CD4-positive, alpha-beta T cell treated with Interleukin-6 for 4 hours (primary cell): ENCODE measurements at places on chromosomes 3 and 15.

DNA sequence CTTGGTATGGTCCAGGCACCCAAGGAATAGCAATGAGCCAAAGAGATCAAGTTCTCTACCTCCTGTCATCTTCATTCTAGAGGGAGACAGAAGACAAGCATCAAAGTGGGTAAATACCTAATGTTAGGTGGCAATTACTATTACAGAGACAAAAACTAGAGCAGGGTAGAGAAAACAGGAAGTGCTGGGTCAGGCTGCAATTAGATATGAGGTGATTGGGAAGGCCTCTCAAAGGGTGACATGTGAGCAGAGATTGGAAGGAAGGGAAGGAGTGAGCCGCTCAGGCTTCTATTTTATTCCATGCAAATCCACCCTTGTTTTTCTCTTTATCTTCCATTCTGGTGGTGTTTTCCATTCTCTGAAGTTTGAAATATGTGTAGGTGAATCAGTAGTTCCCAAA is 37.4 kb downstream of the EBLN2 start:
- DNase-seq = no peak

DNA sequence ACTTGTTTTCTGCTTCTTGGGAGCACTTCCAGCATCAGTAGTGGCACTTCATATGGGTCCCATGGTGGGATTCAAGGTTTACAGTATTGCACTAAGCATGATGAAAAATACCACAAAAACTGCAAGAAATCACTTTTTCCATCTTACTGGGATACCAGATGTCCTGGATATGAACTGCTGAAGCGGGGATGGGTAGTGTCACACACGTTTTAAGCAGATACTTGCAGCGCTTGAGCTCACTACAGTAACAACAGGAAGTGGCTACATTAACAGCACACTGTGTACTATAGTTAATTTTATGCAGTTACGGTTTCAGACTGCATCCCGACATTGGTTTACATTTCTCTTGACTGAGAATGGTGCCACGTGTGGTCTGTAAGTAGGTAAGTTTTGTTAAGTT is 3.5 kb upstream of the ISG20 start:
- DNase-seq = peak; percentile 61

GRCh38 chr3:174986685-174987084 is 127.6 kb downstream of the NAALADL2 start:
- no peak for DNase-seq

DNA sequence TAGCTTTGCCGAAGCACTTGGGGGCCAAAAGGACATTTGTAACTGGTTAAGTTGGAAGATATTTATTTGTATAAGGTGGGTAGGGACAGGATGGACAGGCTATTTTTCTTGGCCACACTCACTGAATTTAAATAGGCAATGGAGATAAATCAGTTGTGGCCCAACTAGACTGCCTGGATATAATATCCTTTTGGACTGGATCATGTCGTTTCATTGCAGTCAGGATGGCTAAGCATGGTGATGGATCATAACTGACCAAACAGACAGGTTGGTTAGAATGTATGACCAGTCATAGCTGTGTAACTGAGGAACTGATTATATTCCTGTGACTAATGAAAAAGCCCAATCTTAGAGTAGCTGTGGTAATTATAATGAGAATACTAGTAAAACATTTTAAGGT is 284.0 kb downstream of the LPP start:
- no peak for DNase-seq

DNA sequence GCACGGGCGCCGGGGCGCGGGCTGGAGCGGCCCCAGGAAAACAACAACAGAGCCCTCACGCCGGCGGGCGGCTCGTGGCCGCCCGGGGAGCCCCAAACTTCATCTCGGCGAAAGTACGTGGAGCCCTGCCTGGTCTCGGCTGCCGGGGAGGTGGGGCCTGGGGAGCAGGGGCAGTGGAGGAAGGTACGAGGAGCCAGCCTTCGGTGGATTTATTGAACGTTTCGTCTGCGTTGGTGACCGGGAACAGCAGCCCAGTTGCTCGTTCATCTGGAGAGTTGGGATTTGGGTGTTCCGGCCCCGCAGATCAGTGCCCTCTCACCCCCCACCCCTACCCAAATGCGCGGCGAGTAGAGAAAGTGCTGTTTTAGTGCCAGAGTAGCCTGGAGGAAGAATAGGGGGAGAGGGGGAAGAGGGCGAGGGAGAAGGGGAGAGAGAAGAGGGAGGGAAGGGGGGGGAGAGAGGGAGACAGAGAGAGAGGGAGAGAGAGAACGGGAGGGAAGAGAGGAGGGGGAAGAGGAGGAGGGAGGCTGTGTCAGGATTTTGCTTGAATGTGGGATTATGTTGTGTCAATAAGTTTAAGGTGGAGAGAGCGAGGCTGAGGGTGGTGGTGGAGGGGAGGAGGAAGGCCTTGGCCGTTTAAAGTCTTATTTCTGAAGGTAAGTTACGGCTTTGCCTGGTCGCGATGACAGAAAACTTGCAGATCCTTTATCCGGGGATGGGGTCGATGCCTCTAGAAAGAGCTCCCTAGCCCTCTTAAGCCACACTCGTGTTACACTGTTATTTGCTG is 970 bp downstream of the BBX start:
- peak; percentile 59 for DNase-seq

- no peak for DNase-seq
These were observed 52.3 kb downstream of the PGPEP1L start for GRCh38 chr15:98955331-98955730.

DNA sequence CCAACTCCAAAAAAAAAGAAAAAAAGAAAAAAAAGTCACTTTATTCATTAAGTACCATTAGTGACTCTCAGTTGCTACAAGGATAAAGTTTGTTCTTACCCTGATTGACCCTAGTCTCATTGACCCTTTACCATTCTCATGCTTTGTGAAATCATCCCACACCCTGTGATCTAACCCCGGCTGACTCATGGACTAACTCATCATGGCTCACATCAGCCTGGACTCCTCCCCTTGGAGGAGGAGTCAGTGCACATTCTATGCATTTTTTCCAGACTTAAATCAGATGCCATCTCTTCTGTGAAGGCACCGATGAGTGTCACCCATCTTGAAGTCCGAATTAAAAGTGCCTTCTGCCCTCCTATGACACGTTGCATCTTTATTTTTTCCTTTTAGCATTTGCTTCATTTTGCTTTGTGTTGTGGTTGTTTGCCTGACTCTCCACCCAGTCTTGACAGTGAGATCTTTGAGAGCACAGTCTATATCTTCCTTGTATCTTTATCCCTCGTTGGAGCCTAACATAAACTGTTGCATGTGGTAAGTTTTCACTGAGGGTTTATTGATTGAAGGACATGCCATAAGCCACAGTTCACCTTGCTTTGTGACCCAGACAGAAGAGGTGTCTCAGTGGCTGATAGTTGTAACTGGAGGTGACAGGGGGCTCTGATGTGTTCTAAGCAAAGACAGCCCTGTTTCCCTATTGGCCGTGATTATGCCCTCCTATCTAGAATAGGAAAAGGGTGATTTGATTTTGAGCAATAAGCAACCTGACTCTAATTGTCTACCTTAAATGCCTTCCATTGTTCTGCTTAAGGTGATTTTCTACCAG is 72.1 kb downstream of the IL1RAP start:
- peak; percentile 24 for DNase-seq

GRCh38 chr15:38809621-38810020 is 245.0 kb upstream of the RASGRP1 start:
- DNase-seq = no peak

- DNase-seq = peak; percentile 89
These were observed 1.4 kb upstream of the PARP14 start for GRCh38 chr3:122679085-122679881.

GRCh38 chr3:61686228-61686648 is 124.9 kb downstream of the PTPRG start:
- DNase-seq = no peak

- no peak for DNase-seq
These were observed 7.1 kb downstream of the P4HTM start for GRCh38 chr3:48997102-48997635.

- no peak for DNase-seq
These were observed 380.3 kb downstream of the MAGI1 start for GRCh38 chr3:65658401-65658800.

GRCh38 chr3:197567904-197568681 is 12.3 kb upstream of the BDH1 start:
- no peak for DNase-seq

GRCh38 chr15:90579213-90579612 is 49.5 kb downstream of the CRTC3 start:
- no peak for DNase-seq

- DNase-seq = no peak
These were observed 228.0 kb upstream of the GPR149 start for GRCh38 chr3:154658000-154658399.

DNA sequence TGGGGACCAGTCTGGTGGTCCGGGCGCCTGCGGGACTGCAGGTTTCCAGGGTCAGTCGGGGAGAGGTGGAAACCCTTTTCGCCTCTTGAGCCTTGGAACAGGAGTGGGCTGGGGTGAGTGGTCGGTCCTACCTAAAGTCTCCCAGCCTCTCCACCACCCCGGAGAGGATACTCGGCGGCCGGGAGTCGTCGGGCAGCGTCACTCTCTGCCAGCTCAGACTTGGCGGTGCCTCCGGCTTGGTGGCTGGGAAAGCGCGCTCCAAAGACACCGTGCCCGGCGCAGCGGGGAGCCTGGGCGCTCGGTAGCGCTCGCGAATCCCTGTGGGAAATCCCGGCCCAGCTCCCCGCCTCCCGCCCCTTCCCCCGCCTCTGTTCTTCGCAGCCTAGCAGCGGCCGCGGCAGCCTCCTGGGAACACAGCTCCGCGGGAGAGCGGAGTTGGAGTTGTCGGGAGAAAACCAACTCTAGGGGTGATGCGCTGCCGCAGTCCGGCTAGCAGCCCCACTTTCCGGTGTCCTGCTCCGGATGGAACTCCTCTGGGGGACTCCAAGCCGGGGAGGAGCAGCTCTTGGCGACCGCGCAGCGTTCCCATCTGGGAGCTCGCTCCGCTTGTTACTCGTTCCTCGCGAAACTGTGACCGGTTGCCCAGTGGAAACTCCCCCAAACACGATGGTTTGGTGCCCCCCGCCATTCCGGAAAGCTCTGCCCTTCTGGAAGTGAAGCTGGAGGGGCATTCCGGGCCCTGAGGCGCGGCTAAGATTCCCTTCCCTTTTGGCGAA is 1.4 kb downstream of the EPHB1 start:
- DNase-seq = no peak

GRCh38 chr3:196194542-196194915 is 16.7 kb downstream of the ZDHHC19 start:
- DNase-seq = no peak

DNA sequence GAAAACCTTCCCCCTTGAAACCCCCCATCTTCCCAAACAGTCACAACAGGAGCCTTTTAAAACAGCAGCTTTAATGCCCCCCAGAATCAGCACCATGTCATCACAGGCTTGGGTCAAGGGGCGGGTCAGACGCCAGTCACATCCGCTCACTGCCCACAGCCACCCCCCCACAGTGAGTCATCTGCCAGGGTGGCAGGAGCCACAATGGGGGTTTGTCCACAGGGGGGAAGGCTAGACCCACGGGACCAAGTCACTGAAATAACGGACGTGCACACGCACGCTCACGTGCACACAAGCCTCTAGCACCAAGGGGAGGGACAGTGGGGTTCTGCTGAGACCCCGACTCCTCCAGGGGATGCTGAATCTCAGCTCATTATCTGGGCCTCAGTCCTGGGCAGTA is 441 bp upstream of the UCN2 start:
- peak; percentile 14 for DNase-seq

- DNase-seq = peak; percentile 47
These were observed 21.8 kb downstream of the IGDCC4 start for GRCh38 chr15:65400760-65401610.

DNA sequence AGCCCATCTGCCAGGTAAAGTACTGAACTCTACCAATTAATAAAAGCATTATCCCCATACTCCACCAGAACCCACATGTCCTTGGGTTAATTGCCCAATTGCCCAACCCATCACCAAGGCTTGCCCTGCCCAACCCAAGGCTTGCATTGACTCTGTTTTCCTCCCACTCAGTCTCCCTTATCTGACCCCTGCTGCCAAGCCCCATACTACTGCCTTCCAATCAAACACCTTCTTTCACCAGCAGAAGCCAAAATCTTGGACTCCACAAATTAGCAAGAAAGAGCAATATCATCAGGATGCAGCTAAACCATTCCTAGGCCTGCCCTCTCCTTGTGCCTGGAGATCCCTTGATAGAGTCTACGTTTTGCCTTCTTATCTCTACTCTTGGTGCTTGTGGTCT is 602.9 kb downstream of the NTRK3 start:
- no peak for DNase-seq

- DNase-seq = no peak
These were observed 31.9 kb downstream of the TNIK start for GRCh38 chr3:171428321-171428787.
